ENCODE measurements at places on chromosomes 7 and 10. TPM values are rescaled to one million over a fixed set of nuclear protein-coding genes. Genes with fewer than 3 reads are reported as not detected.

The CEP55 gene
- 6.4 TPM for total RNA-seq

The FAM20C gene
- total RNA-seq = 1.3 TPM

The ASB4 gene
- not detected for total RNA-seq

The TBC1D12 gene
- 21.0 TPM for total RNA-seq

The ENTPD1 gene
- 4.4 TPM for total RNA-seq

The RBP3 gene
- total RNA-seq = not detected

The CREM gene
- total RNA-seq = 61.5 TPM

The ARL3 gene
- total RNA-seq = 3.8 TPM

The TMEM229A gene
- total RNA-seq = not detected

The CALHM3 gene
- total RNA-seq = not detected

The PNLIPRP2 gene
- total RNA-seq = not detected

The RP9 gene
- 8.3 TPM for total RNA-seq

The CUX1 gene
- 29.0 TPM for total RNA-seq

The OR2A5 gene
- total RNA-seq = not detected

The LMOD2 gene
- total RNA-seq = not detected

The SEMA3E gene
- total RNA-seq = 1.0 TPM

The TAS2R39 gene
- not detected for total RNA-seq

The DENND10 gene
- total RNA-seq = 75.1 TPM

The PRSS37 gene
- not detected for total RNA-seq

The CREB5 gene
- total RNA-seq = 2.1 TPM

The SYT15 gene
- 2.2 TPM for total RNA-seq

The TAS2R3 gene
- total RNA-seq = 0.33 TPM
